ENCODE measurements at places on chromosomes 2 and 18.
A peak's percentile ranks its signal among the peaks of the same experiment; 100 is the strongest.

GRCh38 chr2:48444404-48444803 lies 85.5 kb upstream of the STON1 start:
- no peak for DNase-seq

DNA sequence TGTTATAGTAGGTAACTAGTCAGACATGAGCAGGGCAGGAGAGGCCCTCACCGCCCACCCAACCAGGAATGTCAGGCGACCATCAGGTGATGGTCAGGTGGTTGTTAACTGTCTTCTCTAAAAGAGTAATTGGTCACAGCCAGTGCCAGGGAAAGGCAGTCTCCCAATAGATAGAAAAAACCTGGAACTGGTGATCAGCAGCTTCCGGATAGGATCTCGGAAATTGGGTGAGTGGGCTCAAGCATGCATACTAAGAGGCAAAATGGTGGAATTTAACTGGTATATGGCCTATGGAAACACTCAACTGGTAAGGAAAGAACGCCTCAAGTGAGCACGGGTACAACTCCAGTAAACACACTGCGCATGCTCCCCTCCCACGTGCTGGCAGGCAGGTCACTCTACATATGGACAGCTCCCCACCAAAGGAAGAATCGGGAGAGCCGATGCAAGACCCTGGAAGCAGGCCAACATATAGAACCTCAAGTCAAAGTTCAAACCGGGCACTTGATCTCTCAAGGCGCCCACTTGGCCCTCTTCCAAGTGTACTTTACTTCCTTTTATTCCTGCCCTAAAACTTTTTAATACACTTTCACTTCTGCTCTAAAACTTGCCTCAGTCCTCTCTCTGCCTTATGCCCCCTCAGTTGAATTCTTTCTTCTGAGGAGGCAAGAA lies 43.5 kb upstream of the TMEM131 start:
- DNase-seq = no peak

GRCh38 chr2:25295621-25296020 lies 46.1 kb downstream of the DNMT3A start:
- DNase-seq = no peak

- DNase-seq = no peak
Measured at GRCh38 chr2:24182507-24182906, 7.7 kb downstream of the FAM228A start.

DNA sequence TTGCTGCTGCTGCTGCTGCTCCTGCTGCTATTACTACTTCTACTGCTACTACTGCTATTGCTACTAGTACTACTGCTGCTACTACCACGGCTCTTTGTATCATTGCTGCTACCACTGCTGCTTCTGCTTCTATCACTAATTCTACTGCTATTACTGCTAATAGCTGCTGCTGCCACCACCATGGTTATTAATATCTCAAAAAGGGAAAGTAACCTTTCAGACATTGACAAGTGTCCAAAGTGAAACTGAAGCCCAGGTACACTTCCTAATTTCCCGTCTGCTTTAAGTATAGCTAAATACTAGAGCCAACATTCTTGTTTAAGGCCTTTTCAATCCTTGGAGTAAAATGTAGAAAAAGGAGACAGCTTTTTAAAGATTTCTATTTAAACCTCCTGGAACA lies 45.4 kb upstream of the EHBP1 start:
- no peak for DNase-seq

GRCh38 chr2:55232863-55233657 lies 572 bp downstream of the RPS27A start:
- peak; percentile 18 for DNase-seq

GRCh38 chr18:37476182-37476581 lies 89.4 kb downstream of the CELF4 start:
- DNase-seq = no peak

DNA sequence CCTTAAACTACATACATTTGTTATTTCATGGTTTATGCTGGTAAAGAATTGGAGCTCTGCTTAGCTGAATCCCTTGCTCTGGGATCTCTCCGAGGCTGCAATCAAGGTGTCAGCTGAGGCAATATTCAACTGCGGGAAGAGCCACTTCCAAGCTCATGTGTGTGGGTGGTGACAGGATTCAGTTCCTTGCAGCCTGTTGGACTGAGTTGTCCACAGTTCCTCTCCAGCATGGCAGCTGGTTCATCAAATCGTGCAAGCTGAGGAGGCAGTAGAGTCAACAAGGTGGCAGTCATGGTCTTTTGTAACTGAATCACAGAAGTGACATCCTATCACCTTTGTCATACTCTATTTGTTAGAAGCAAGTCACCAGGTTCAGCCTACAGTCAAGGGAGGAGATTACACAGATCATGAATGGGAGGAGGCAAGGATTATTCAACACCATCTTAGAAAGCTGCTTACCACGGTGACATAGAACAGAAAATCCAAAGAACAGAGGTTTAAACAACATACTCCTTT lies 56.9 kb downstream of the CTIF start:
- DNase-seq = no peak
